ENCODE measurements at places on chromosomes 7 and 10.

DNA sequence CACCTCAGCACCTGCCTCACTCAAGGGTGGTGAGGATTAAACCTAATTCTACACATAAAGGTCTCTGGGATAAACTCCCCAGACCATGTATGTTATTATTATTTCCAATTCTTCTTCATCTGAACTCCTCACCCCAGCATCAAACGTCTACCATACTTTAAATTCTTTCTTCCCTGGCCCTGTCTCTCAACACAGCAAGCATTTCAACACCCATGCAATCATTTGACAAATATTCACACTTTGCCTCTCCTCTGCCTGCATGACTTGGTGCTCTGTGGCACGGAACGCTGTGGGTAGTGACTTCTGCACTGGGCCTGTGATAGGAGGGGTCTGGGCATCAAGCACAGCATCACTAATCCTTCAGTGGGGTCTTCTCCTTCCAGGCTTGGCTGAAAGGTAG is 490.8 kb downstream of the TNS3 start:
- no peak for DNase-seq

DNA sequence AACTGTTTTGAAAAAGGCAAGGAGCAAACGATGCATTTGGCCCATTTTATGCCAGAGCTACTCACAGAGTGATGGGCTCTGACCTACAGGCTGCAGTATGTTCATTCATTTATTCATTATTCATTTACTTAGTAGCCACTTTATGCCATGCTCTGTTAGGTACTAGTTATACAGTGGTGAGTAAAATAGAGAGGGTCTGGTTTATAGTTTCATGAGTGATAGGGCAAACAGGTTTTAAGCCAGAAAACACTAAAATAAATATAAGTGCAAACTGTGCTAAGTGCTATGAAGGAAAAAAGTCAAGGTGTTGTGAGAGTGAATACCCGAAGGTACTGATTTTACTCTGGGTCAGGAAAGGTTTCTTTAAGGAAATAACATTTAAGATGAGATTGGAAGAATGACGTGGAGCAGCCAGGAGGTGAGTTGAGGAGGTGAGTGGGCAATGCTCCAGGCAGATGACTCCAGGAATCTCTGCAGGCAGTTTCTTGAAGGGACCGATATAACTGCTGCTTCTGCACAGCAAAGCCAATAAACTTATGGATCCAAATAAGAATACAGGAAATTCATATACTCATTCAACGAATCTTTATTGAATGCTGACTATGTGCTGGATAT is 56.9 kb upstream of the FAM133B start:
- no peak for DNase-seq

DNA sequence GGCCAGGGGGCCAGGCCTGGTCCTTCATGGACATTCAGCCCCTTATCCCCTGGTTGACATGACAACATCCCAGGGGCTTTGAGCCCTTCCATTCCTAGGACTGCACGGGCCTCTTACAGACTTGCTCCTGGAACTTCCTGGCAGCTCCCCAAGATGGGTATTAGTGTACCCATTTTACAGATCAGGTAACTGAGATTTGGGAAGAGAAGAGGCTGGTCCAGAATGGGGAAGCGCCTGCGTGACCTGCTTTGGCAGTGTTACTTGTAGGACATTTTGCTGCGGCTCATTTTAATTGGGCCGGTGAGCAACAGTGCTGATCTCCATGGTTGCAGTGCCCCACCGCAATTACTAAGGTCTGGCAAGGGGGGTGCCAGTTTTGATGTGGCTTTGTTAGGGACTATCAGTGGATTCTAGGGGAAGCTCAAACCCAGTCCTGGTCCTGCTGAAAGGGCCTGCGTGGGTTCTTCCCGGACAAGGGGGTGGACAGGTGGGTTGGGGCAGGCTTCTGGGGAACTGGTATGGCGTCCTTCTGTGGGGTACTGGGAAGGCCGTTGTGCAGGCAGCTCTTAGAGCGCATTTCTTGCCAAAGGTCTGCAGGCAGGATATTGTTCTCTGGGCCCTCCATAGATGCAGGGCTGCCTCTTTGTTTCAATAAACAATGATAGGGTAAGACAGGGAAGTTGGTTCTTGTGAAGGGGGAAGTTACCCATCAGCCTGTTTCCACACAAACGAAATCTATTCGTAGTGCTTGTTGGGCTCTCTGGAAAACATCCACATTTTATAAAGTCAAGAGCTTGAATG is 137.6 kb downstream of the RGS10 start:
- no peak for DNase-seq

- no peak for DNase-seq
Measured at GRCh38 chr7:36972140-36972518, 247.8 kb upstream of the AOAH start.

- DNase-seq, result no peak
Measured at GRCh38 chr10:73340121-73340520, 18.5 kb downstream of the CFAP70 start.

DNA sequence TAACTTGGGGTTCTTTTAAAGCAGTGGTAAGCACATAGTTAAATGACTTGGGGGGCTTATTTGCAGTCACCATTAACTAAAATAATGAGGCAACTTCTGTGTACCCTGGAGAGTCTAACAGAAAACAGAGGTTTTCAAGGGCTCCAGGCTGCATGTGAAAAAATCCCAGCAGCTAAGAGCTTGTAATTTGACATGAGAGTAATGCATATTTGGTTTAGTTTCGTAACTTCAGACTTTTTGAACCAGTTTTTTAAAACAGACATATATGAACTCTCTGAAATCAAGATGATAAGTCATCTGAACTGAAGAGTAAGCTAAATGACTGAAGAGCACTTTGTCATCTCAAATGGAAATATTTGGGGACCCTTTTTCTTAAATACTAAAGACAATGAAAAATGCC is 40.2 kb upstream of the IFRD1 start:
- no peak for DNase-seq

- no peak for DNase-seq
Measured at GRCh38 chr7:6028563-6028962, 2.6 kb upstream of the ANKRD61 start.

GRCh38 chr10:110971638-110972037 is 52.2 kb downstream of the SHOC2 start:
- no peak for DNase-seq

GRCh38 chr10:50280049-50280841 is 28.9 kb upstream of the ASAH2 start:
- DNase-seq, result no peak

DNA sequence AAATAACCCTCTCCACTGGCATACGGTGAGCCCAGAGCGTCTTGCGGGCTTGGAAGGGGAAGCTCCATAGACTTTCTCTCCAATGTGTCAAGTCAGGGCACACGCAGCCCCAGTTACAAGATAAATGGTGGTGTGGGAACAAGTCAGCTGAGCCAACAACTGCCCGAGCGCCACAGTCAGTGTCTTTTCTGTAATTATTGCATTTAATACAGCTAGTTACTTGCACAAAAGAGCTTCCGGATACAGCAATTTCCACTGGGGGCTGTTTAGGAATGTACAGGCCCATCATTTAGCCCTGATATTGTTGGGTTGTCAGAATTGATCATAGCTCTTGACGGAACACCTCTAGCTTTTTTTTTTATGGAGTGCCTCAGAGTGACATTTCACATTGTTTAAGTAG is 193.5 kb upstream of the SP8 start:
- no peak for DNase-seq

- DNase-seq, result peak; percentile 73
Measured at GRCh38 chr7:110534241-110534931, 556.5 kb upstream of the LRRN3 start.

- no peak for DNase-seq
Measured at GRCh38 chr7:137619181-137619580, 227.6 kb downstream of the DGKI start.

DNA sequence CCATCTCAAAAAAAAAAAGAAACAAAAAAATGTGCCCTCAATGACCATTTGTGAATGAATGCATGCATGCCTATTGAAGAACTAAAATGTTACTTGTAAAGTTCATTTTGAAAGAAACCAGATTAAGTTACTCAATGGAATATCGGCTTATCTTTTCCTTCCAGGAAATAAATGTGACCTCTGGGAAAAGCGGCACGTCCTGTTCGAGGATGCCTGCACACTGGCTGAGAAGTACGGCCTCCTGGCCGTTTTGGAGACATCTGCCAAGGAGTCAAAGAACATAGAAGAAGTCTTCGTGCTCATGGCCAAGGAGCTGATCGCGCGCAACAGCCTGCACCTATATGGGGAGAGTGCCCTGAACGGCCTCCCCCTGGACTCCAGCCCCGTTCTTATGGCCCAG is 21.9 kb downstream of the RAB19 start:
- no peak for DNase-seq

DNA sequence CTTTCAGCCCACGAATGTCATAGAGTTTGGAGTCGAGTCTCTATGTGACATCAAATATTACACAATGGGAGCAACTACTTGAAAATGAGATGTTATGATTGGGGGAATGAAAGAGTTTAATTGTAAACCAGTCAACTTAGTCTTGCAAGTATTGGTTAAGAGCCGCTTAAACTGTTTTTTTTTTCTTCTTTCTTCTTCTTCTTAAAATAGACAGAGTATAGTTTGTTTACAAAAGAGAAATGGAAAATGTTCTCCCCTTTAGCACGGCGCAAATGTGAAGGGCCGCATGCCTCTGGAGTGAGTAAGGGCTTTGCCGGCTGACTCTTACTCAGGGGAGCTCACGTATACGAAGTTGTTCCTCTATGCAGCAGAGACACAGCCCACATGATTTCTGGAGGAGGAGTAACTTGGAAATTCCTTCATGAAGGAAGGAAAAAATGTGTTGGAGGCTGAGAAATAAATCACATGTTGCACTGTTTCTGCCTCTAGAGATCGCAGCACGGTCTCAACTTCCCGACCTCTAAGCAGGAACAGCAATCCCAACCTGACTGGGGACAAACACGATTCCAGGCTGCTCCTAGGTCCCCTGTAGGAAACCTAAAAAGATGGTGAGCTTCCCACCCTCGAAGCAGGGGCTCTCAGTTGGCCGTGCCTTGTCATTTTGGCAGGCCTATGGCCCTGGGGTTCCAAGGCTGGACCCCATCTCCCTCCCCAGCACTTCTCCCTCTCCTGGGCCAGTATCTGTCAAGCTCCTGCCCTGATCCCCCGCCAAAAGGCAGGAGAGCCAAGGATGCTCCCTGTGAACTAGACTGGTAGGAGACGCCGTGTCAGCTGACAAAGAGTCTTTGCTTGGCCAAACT is 44.8 kb downstream of the MYOF start:
- DNase-seq, result no peak
